Retina (tissue), 1 donor: ENCODE measurements at places on chromosomes 6 and 20.
A peak's percentile ranks its signal among the peaks of the same experiment; 100 is the strongest.

- no peak for DNase-seq
These were observed 85.8 kb upstream of the ESR1 start for GRCh38 chr6:151721671-151722070.

GRCh38 chr20:32527447-32528055, 57.6 kb downstream of the NOL4L start:
- peak; percentile 81 for DNase-seq

DNA sequence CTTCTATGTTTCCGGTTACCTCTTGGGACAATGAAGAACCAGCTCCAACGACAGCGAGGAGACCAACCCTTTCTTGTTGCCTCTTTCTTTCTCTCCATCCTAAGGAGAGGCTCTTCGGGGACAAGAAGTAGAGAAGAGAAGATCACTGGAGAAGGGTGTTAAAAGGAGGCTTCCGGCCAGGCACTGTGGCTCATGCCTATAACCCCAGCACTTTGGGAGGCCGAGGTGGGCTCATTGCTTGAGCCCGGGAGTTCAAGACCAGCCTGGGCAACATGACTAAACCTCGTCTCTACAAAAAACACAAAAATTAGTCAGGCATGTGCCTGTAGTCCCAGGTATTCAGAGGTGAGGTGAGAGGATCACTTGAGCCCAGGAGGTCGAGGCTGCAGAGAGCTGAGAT, 90.8 kb upstream of the TNFAIP3 start:
- no peak for DNase-seq

DNA sequence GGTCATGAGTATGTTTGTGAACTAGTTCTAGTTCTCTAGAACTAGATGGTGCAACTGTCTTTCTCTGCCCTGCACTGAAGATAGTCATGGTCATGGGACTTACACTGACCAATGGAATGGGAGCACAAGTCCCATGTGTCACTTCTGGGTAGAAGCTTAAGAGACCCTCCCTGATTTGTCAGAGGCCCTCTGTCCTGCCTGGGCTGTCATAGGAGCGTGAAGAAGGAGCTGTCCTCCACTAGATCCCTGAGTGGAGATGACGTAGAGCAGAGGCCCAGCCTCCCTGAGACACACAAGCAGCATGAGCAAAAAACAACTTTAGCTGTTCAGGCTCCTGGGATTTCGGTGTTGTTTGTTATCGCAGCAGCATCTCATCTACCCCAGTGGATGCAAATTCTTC, 514.5 kb downstream of the PREX1 start:
- DNase-seq: no peak

DNA sequence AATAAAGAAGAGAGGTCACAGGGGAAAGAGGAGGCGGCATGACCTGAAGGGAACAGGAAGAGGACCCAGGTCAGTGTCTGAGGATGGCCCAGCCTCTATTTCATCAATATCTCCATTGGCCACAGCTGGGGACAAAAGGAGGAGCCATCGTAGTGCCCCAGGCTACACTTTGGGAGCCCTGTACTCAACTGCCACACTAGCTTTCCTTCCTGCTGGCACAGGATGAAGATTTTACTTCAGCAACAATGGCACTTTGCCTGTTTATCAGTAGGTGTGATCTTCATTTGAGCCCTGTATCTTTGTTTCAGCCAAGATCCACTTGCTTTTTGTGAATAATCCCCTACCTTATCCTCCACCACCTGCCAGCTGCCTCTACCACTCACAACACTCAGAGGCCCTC, 35.4 kb upstream of the RCAN2 start:
- DNase-seq: no peak

DNA sequence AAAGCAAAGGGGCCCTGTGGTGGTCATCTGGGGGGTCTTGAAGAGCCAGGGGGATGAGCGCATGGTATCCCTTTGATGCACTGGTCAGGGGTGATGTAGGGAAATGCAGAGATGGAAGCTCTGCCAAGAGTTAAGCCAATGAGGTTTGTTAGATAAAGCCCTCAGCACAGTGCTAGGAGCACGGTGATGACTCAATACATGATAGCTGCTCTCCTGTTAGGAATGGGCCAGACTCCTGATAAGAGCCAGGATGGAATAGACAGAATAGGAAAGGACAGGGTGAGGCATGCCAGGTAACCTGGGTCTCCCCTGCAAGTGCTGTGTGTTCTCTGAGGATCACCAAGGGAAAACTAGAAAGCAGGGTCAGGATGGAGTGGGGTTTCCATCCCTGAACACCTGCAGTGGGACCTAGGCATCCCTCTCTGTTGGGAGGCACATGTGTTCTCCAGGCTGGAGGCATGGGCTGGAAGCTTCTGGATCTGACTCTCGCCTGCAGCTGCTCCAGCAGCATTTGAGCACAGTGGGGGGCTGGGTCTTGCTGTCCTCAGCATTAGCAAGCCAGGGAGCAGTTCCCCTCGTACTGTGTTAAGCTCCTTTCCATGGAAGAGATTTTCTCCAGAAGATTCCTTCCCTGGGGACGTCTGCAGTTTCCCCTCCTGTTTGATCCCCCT, 71.8 kb upstream of the TIAM2 start:
- no peak for DNase-seq

GRCh38 chr6:33410711-33411631, at the start of gene PHF1:
Gene PHF1, plus strand, starts transcription at chr6:33411014. Its CDS starts 1,250 bp downstream, at chr6:33412264.
- peak; percentile 79 for DNase-seq

DNA sequence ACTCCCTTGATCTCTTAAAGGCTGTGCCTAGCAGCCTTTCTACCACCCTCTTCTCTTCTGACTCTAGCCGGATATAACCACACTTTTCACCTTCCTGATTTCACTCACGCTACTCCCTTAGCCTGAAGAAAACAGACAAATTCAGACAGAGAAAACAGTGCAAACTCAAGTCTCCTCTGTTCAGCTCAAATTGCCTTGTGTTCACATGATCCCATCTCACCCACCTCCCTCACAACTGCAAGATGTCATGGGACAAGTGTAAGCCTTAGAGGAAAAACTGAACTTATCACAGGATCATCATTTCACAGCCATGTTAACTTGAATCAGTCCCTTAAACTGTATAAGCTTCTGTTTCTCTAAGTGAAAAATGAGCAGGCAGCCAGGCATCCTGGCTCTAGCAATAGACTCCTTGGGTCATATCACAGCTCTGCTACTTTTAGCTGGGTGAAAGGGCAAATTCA, 66.5 kb upstream of the TENT5A start:
- no peak for DNase-seq
